Amniotic stem cell (primary cell): ENCODE measurements at places on chromosomes 2 and 18.

DNA sequence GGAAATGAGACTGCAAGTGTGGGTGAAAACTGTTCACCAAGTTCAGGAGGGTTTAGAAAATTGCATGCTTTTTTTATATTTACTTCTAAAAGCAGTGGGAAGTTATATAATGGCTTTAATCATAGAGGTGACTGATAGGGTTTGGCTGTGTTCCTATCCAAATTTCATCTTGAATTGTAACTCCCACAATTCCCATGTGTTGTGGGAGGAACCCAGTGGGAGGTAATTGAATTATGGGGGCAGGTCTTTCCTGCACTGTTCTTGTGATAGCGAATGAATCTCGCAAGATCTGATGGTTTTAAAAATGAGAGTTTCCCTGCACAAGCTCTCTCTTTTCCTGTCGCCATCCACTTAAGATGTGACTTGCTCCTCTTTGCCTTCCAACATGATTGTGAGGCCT is 35.7 kb upstream of the NTSR2 start:
- no peak for DNase-seq

- DNase-seq: no peak
Measured at GRCh38 chr2:15993666-15994065, 53.3 kb downstream of the MYCN start.

- DNase-seq: no peak
Measured at GRCh38 chr2:140257692-140258300, 1477.6 kb upstream of the NXPH2 start.

- no peak for DNase-seq
Measured at GRCh38 chr2:179744401-179744800, 117.0 kb downstream of the ZNF385B start.

DNA sequence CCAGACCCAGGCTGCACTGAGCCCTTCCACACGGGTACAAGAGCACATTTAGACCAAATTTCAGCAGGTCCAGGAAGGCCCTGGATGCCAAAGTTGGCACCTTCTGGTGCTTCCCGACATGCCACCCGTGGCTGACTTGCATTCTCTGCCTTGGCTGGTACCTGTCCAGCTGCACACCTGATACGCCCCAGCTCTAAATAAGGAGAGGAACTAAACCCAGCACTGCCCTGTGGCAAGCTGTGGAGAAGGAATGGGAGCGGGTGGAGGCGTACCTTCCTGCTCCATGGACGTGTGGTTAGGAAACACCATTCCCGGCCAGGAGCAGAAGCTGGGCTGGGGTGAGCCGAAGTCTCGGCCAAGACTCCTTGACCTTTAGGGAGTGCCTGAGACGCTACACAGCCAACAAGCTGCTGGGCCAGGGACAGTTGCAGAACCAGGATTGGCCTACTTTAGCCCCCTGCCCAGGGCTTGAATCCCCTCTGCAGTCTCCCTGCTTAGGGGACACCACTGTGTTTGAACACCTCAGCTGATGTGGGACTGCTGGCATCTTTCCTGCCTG is 86.5 kb upstream of the TAF1B start:
- no peak for DNase-seq

DNA sequence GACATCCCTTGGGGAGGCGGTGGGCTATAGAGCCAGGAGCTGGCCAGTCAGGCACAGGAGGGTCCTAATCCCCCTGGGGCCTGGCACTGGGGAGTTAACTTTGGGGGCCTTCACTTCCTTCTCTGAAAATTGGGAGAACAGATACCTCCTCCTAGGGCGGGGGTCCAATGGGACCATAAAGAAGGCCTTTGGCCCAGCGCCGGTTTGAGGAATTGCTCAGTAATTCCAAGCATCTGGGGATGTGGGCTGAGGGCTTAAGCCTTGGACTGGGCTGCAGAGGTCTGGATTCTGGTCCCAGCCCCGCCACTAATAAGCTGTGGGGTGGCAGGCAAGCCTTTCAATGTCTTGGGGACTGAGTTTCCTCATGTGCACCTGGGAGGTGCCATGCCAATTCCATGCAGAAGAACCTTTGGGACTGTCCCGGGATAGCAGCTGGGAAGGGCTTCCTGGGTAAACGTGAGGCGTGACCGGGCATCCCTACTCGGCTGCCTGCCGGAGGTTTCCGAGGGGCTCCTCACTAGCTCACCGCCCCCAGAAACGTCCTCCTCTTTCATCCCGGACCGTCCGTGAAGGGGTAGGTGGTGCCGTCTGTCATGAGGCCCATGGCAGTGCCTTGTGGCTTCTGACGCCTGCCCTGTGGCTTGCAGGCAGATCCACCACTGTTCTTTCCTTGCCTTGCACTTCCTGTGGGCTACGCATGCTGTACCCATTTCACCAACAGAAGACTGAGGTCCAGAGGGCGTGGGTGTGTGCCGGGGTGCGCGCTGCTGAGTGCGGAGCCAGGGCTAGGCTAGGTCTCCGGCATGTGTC is 67.4 kb upstream of the HPCAL1 start:
- DNase-seq: no peak

- no peak for DNase-seq
Measured at GRCh38 chr2:70785137-70785911, 5.1 kb downstream of the FIGLA start.

- DNase-seq: no peak
Measured at GRCh38 chr18:64090876-64091275, 58.0 kb downstream of the LINC00305 start.

- DNase-seq: no peak
Measured at GRCh38 chr2:30221531-30221930, 9.8 kb upstream of the LBH start.

DNA sequence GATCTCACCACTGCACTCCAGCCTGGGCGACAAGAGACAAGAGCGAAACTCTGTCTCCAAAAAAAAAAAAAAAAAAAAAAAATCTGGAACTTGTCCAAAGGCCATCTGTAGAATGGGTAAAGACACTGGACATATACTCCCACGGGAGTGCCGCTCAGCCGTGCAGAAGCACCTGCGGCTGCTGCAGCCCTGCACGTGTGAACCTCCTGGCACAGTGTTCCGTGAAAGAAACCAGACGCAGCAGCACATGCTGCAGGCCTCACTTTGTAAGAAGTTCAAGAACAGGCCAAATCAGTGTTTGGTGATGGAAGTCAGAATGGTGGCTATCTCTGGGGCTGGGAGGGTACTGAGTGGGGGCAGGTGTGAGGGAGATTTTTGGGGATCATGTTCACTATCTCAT is 6.5 kb downstream of the CHRND start:
- DNase-seq: no peak

- peak; percentile 35 for DNase-seq
Measured at GRCh38 chr2:240840435-240841060, 20.5 kb upstream of the KIF1A start.

DNA sequence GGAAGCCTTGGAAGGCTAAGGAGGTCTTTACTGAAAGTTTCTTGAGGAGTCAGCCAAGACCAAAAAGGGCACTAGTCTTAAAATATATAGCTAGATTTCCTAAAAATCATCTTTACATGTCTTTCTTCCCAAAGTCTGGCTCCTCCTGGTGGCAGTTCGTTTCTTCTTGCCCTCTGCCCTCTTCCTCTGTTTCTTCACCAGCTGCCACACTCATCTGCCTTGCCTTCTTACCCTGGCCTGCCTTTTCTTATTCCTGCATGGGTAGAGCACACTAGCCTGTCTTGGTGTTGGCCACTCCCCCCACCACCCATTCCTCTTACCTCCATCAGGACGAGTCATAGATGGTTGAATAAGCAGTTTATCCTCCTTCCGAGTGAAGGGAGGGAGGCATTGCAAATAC is 129.8 kb downstream of the RAPGEF4 start:
- no peak for DNase-seq

DNA sequence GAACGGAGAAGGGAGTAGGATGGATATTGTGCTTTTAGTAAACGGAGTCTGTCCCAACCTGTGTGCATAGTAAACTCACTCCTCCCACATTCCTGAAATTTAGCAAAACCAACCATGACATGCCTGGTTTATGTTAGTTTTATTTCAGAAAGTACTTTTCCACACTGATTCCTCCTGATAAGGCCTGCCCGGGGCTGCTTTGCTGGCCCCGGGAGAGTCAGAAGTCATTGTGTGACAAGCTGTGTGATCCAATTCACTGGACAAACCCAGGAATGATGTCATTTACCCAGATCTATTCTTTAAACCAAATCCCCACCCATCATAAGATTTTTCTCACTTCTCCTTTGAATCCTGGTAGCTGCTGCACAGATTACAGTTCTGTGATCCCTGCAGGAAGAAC is 109.0 kb downstream of the SETBP1 start:
- no peak for DNase-seq

- no peak for DNase-seq
Measured at GRCh38 chr2:149099298-149099697, 60.8 kb downstream of the LYPD6B start.

GRCh38 chr2:174717916-174718315 is 46.4 kb downstream of the CHRNA1 start:
- DNase-seq: no peak

DNA sequence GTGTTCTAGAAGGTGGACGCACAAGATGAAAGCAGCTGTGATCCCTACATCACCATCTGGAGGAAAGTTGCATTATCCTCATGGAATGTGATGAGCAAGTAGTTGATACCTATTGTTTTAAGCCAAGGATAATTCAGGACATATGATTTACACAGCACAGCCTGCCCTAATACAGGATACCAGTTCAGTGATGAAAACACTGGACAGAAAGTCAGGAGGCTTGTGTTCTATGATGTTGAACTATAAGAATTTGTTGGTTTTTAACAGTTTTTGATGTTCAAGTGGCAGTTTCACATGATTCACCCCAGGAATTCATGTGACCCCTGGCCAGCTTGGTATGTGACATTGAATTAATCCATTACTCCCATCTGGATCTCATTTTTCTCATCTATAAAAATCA is 6.2 kb upstream of the CHST10 start:
- no peak for DNase-seq

DNA sequence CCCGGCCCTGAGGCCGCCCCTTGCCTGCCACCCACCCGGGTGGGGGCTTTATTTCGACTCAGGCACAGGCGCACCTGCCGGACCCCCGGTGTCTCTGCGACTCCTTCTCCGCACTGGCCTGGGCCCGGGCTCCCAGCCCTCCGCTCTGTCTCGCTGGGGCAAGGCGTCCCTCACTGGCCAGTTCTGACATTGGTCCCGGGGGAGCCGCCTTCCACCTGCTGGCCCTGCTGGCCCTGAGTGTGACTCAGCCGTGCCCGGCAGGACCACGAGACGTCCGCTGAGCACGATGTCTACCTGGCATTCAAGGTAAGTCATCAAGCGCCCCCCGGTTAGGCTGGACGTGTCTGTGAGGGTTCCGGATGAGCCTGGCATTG is 131.5 kb upstream of the CTDP1 start:
- no peak for DNase-seq

DNA sequence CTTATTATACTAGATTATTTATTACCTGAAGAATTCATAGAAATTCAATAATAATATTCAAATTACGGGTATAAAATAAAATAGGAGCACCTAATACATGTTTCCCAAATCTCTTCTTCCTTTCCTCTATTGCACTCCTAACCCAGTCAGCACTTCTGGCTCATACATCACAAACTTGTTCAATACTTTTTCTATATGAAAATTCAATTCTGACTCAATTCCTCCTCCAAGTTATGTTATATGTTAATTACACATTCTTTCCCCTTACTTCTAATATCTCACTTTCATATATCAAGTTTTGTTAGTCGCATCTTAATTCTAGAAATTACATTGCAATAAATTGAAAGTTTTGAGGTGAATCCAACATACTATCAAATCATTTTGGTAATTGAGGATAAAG is 17.9 kb upstream of the COL3A1 start:
- DNase-seq: no peak

DNA sequence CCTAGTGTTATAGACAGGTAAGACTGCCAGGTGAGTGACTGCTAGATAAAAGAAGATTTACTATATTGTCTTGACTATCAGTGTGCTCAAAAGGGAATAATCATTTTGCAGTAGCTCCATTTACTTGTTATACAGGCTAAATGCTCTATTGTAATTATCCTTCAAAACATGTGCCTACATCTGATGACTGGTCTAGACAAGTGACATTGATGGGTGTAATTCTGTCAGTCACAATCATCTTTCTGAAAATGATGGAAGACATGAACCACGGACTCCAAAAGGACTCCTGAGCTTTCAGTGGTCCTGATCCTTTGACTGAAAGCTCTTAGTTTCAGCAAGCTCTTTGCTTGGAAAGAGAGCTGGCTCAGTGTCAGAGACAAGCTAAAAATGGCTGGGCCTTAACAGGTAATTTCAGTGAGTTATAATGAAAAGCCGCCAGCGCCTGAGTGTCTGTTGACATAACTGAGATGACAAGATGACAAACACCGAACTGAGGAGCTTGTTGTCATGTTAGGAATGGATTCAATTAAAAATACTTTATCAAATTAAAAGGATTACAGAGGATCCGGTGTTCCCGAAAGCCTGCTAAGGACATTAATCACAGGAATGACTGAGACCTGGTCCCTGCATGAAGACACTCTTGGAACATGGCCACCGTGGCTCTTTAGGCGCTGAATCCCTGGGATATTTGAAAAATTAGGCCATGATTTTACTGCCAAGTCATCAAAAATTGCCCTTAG is 141.7 kb downstream of the CMPK2 start:
- DNase-seq: peak; percentile 16

GRCh38 chr2:109630441-109631430 is 16.6 kb downstream of the SOWAHC start:
- DNase-seq: no peak

- no peak for DNase-seq
Measured at GRCh38 chr2:9467687-9468086, 6.7 kb upstream of the IAH1 start.

DNA sequence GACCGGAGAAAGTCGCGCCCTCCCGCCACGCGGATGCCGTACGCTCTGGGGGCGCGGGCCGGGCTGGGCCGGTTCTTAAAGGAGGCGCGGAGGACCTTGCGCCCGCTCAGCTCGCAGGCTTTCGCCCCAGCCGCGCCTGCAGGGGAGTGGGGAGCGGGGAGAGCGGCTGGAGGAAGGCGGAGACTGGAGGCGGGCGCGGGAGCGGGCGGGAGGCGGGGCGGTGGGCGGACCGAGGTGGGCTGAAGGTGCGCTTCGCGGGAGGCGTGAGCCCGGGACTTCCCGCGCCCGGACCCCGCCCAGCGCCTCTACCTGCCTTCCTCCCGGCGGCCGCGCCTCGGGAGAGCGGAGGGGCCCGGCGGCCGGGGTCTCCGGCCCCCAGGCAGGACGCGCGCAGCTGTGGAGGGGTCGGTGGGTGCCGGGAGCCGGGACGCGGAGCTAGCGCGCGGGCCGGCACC is at the start of gene ADRA2B:
ADRA2B (minus strand) TSS at position 148 of the 455 bp plus-strand sequence. CDS start 422 bp downstream, outside the sequence.
- no peak for DNase-seq

DNA sequence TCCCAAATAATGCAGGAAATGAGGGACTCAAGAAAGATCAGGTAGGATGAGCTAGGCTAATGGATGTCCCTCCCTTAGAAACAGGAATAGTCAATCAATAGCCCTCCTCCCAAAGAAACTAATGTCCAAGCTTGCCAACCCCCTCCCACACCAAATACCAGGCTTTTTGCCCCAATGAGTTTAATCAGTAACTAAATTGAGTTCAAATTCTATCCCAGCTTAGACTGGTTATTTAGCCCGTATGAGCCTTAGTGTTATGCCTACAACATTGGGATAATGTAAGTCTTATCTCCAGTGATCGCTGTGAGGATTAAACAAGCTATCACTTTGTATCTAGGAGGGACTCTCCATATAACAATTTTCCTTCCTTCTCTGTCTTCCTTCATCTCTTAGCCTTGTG is 310.7 kb downstream of the DPP10 start:
- DNase-seq: no peak
